GM18507 (cell line): ENCODE measurements at places on chromosomes 1 and 21.

- no peak for DNase-seq
Observed at GRCh38 chr1:191729742-191730141, 428.5 kb upstream of the RGS18 start.

GRCh38 chr1:225449261-225449660 is 21.4 kb upstream of the LBR start:
- DNase-seq, result no peak

GRCh38 chr1:41919131-41919530 is 409 bp upstream of the HIVEP3 start:
- DNase-seq, result no peak

- no peak for DNase-seq
Observed at GRCh38 chr1:169945181-169945580, 51.5 kb upstream of the SCYL3 start.

GRCh38 chr1:81797701-81798100 is 3.0 kb upstream of the ADGRL2 start:
- DNase-seq, result no peak

GRCh38 chr21:44456214-44456914 is 1.1 kb downstream of the LRRC3 start:
- DNase-seq, result no peak

- DNase-seq, result no peak
Observed at GRCh38 chr1:20849100-20849499, 62.0 kb upstream of the HP1BP3 start.

DNA sequence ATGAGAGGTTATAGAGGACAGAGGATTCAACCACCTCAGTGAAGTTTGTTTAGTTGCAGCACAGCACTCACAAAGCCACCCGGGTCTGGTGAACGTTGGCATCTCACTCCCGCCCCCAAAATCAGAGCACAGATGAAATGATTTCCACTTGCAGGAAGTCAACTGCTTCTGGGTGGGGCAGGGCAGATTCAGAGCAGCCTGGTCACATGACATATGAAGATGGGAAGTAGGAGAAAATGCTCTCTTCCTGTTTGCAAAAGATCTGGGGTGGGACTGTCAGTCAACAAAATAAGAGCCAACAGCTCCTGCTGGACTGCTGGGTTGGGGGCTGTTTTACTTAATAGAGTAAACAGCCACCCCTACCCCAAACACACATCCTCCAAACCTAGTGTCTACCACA is 43.2 kb downstream of the LRRC71 start:
- DNase-seq, result no peak

DNA sequence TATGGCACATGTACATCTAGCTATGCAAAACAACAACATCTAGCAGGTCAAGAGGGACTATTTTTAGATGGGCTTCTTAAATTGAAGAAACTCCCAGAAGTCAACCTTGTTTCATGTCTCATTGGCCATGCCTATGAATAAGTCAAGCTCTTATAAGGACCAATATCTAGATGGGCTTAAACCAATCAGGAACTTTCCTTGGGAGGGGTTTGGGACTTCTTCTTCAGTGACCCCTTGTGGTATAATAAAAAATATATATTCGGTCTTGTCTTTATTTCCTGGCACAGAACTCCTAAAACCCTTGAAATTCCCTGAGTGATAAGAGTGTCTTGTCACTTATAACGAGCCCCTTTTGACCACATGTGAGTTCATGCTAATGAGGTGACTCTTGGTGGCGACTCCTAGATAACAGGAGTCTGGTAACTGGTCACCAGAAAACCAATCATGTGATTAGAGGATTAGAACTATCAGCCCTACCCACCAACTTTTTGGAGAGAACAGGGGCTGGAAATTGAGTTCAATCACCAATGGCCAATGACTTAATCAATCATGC is 218.3 kb downstream of the HHIPL2 start:
- no peak for DNase-seq

DNA sequence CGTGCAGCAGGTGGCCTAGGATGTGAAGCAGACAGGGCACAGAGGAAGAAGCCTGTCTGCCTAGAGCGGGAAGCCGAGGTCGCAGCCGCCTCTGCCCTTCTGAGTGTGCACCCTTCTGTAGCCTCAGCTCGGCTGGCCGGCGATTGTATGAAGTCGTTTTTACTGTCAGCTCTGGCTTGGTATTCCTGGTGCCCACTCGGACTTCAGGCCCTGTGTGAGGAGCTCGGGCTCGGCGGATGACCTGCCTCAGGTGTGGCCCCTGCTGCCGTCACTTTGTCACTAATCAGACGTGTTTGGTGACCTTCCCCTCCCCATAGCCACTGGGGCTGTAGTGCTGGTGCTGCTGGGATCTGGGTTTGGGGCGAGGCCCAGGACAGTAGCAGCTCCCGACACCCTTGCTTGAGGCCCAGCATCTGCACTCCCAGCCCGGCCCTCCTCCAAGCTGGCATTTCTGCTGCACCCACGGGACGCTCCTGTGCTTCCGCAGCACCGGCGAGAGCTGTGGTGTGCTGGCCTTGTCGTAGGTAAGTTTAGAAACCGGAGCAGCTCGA is 18.1 kb downstream of the SLX9 start:
- no peak for DNase-seq

GRCh38 chr1:5157175-5157574 is 502.8 kb downstream of the AJAP1 start:
- no peak for DNase-seq

DNA sequence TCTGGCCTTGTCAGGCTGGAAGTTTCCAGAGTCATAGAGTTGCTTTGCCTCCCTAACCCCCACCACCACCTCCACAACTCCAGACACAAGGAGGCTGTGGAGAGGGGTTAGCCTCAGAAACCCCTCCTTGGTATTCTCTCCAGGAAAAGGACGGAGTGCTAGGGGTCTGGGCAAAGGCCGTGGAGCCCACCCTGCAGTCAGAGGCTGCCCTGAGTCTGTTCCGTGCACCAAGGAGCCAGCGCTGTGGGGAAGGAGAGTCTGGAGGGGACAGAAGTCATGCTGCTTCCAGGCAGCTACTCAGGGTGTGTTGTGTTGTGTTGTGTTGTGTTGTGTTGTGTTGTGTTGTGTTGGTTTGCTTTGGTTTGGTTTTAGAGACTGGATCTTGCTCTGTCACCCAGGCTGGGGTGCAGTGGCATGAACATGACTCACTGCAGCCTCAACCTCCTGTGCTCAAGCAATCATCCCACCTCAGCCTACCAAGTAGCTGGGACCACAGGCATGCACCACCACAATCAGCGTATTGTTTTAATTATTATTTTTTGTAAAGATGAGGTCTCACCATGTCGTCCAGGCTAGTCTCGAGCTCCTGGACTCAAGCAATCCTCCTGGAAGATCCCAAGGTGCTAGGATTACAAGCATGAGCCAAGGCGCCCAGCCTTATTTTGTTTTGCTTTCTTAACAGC is 122.2 kb upstream of the TMEM51 start:
- no peak for DNase-seq

DNA sequence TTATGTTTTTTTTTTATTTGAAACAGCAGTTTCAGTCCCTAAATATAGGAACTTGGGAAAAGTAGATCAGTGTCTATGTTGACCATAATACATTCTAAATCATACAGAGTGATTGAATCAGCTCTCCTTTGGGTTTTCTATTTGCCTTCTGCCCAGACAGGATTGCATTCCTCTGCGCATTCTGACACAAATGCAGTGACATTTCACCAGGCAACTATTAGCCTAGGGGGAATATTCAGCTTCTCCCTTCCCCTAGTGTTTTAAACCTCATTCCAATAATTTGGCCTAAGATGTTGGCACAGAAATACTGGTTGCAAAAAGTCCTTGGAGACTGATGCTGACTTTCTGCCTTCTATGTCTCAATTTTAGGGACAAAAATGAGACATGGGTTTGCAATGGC is 172.8 kb downstream of the PTGER3 start:
- DNase-seq, result no peak

DNA sequence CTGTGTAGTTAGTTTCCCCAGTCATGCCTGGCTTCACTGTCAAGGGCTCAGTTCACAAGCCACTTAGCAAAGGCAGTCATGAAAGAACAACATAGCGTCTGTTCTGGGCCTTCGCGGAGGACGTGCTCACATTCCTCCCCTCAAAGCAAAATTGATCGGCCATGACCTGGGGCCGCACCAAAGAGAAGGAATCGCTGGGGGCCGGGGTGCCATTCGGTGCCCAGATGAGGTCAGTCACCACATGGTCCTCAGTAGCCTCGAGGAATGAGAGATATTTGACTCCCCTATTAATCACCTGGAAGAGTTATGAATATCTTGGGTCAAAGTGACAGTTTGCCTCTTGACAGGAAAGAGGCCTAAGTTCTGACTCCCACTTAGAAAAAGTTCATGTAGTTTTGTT is 251.1 kb upstream of the JUN start:
- DNase-seq, result no peak

DNA sequence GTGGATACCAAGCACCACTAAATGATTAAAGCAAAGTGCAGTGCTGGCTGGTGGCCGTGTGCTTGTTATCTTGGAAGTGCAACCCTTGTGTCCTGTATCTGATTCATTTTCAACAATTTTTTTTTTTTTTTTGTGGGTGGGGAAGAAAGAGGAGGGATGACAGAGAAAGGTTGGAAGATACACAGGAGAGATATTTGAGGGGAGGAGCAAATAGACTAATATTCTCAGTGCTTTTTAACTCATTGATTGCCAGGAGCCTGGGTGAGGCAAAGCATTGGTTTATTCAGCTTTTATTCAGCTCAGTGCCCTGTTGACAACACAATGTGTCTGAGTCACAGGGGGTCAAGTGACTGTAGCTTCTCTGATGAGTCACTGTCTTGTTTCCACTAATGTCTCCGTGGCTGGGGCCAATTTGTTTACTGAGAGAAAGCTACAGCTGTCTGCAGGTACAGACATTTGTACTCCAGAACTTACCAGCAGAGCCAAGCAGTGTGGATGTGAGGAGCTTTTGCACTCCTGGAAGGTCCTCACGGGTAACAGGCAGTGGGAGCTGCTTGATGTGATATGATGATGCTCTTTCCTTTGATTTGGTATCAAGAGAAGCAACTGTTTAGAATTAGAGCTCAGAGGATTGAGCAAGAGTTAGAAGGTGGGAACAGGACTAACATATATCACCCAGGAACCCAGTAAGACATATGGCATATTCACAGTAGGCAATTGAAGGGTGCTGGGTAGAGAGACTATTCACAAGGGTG is 23.6 kb upstream of the DNM3 start:
- no peak for DNase-seq

DNA sequence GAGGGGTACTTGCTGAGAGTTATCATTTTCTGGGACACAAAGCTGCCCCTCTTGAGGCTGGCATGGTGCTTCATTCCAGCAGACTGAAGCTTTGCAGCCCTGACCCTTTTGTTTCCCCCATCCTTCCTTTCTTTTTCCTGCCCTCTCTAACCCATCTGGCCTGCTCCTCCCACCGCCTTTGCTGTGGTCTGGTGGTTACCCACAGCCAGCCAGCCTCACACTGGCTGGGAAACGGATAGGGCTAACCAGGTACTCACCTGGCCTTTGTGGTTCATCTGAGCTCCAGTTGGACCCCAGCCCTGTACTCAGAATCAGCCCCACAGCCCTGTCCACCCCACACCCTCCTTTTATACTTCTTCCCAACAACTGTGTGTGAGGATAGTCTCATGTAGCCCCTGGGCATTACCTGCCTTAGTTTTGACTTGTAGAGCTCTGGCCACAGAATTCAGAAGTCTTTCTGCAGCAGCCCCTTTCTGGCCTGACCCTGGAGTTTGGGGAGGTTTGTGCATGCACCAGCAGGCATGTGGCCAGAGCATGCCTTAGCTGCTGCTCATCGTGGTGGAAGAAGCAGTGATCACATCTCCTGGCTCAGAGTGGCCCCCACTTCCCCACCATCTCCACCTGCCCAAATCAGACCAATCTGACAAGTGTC is 138.0 kb downstream of the TRABD2B start:
- no peak for DNase-seq

GRCh38 chr1:5637171-5637570 is 355.1 kb downstream of the NPHP4 start:
- no peak for DNase-seq

- DNase-seq, result no peak
Observed at GRCh38 chr1:55893155-55893554, 678.0 kb upstream of the USP24 start.

- no peak for DNase-seq
Observed at GRCh38 chr1:12454406-12455391, 163.3 kb downstream of the DHRS3 start.

DNA sequence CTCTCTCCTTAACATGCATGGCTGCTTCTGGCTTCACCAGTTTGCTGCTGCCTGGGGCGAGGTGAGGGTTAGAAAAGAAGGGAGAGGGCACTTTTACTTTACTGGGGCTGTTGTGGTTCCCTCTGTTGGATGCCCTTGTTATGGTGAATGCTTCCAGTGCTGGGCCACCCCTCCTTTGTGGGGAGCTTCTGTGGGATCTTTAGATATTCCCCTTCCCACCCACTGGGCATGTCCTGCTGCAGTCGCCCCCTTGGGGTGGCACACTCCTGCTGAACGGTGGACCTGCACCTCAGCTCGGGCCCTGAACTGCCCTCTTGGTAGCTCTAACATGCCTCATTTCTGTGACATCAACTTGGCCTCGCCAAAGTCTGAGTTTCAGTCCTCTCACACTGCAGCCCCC is 6.0 kb downstream of the TNN start:
- DNase-seq, result no peak

DNA sequence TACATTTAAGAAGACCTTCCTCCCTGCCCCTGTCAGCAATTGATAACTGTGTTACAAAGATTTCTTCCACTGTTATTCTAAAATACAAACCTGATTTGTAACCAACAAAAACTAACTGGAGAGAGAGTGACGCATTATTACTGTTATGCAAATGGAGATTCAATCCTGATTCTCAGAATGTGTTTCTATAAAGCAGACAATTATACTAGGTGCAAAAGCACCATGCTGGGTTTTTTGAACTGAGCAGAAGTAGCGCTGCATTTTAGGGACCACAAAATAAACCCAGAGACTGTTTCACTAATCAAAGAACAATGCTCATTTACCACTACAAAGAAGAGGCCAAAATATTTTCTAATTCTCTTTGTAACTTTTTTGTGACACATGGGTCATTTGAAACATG is 13.6 kb upstream of the GBP6 start:
- no peak for DNase-seq

DNA sequence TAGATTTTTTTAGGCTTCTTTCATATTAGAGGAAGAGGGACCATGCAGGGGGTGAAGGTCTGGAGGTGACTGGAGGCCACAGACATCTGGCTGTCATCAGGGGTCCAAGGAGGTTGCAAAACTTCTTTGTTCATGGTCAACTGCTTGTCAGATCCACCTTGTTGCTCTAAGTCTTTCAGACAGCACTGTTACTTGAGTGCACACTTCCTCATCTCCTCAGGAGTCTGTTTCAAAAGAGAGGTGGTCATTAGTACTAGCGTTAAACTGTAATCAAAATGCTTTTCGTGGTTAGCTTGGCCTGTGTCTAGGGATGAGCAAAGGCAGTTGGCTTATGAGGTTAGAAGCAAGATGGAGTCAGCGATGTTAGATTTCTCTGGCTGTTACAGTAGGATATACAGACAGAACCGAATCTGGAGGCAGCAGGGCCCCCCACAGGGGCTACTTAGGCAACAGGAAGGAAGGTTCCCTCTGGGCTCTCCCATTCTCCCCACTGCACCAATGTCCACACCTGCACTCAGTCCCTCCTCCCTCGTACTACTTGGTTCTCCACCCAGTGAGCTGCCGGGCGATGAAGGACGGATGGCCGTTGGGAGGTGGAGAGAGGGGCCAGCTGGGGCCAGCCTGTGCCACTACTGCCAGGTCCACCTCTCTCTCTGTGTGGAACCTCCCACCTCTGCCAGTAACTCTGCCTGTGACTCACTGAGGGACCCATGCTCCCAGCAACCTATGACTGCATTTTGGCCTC is 57.2 kb downstream of the TOR1AIP2 start:
- DNase-seq, result no peak
